CD4-positive, CD25-positive, alpha-beta regulatory T cell (primary cell): ENCODE measurements at places on chromosomes 4 and X. TPM values are rescaled to one million over a fixed set of nuclear protein-coding genes. Genes with fewer than 3 reads are reported as not detected.
A peak's percentile ranks its signal among the peaks of the same experiment; 100 is the strongest.

Gene TRMT44
- 26.2 TPM for total RNA-seq

Gene NUP62CL
- 3.3 TPM for total RNA-seq

Gene CSAG1
- total RNA-seq: not detected

DNA sequence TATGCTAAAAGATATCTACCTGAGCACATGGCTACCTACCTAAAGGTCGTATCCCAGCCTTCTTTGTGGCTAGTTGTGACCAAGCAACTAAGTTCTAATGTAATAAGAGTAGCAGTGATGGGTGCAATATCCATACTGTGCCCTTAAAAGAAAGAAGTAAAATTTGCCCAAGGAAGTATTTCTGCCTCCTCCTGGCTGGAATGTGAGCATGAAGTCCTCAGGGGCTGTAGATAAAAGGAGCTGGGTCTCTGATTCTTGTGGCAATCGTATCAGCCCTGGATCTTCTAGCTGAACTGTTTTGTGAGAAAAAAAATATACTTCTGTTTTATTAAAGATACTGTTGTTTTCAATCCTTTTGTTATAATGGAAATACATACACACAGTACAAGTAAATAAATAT lies 217.4 kb downstream of the GPAT3 start:
- DNase-seq: no peak

DNA sequence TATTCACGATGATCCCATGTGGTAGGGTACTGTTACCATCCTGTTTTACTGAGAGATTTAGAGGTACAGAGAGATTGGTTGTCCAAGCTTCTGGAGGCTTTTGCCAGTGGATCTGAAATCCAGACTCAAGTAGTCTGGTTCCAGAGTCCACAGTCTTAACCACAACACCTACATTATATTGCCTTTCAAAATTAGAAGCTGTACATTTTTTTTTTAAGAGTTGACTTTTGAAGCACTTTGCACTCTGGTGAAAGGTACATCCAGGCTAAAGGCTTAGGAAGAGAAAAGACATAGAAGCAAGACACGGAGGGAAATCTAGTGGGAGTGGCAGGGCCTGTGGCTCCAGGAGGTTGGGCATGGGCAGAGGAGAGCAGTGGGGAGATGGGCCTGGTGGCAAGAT lies 122.1 kb downstream of the AFF1 start:
- DNase-seq: no peak

- DNase-seq: no peak
Measured at GRCh38 chrX:45830343-45830742, 629.7 kb upstream of the DIPK2B start.

DNA sequence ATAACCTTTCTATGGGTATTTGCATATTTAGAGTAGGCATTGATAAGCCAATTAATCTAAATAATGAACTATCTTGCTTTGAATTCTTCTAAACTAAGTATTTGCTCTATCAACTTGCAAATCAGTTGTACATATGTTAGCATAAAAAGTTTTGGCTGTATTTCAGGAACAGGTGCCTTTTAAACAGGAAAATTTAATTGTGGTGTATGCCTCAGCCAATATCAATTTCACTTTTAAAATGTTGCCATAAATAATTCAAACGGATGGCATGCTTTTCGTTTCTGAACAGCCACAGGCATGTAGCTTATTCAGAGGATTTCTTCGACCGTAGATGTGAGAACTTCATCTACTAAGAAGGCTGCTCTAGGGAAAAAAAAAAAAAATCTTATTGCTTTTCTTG lies 99.9 kb downstream of the DCLK2 start:
- DNase-seq: no peak

DNA sequence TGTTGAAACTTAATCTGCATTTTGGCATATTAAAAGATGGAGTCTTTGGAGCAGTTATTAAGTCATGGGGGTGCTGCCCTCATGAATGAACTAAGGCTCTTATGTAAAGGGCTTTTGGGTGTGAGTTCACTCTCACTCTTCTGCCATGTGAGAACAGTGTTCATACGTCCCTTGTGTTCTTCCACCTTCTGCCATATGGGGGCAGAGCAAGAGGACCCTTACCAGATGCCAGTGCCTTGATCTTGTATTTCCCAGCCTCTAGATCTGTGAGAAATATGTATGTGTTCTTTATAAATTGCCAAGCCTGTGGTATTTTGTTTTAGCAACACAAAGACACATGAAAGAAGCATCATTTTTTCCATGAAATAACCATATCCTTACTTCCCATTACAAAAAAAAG lies 213.9 kb downstream of the SPOCK3 start:
- no peak for DNase-seq

GRCh38 chr4:127783026-127783769 lies 1.1 kb downstream of the HSPA4L start:
- DNase-seq: peak; percentile 4

- DNase-seq: no peak
Measured at GRCh38 chr4:73952352-73952751, 29.5 kb downstream of the PF4 start.

GRCh38 chr4:5678977-5679376 lies 29.4 kb downstream of the EVC2 start:
- no peak for DNase-seq

- DNase-seq: no peak
Measured at GRCh38 chrX:110462957-110463356, 104.3 kb downstream of the RTL9 start.

GRCh38 chr4:160091631-160092030 lies 988.8 kb downstream of the RAPGEF2 start:
- no peak for DNase-seq

GRCh38 chr4:153731239-153731638 lies 28.6 kb downstream of the RNF175 start:
- DNase-seq: no peak
